ENCODE measurements at places on chromosomes 2 and 18. TPM values are rescaled to one million over a fixed set of nuclear protein-coding genes. Genes with fewer than 3 reads are reported as not detected.

Gene TRIM43
- not detected for total RNA-seq

Gene GPR148
- 0.12 TPM for total RNA-seq

Gene HNRNPLL
- total RNA-seq, result 52.2 TPM

Gene CLHC1
- 11.5 TPM for total RNA-seq

Gene SKA1
- total RNA-seq, result 9.9 TPM
